Stimulated activated CD4-positive, alpha-beta T cell treated with anti-CD3 and anti-CD28 coated beads, Interleukin-1b, Interleukin-23, amount 100 ng/mL, for 1 hour (primary cell): ENCODE measurements at places on chromosomes 4 and X.

- no peak for DNase-seq
Observed at GRCh38 chrX:25016361-25016671, 551 bp upstream of the ARX start.

DNA sequence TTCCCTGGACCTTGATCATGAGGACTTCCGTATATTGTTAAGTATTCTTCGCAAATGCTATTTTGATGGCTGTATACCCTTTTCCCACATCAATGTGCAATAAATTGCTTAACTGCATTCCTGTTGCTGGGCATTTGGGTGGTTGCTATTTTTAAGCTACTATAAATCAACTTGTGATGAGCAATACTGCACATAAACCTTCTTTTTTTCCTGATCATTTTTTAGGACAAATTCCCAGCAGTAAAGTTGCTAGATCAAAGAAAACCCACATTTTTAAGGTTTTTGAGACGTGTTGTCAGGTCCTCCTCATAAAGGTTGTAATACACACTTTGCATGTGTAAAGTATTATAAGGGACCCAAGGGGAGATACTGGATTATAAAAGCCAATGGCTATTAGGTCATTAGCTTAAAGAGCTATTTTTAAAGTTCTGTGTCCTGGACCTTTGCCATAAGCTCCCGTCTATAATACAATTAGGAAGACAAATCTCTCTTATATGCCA is 35.6 kb downstream of the LIMCH1 start:
- DNase-seq = no peak

DNA sequence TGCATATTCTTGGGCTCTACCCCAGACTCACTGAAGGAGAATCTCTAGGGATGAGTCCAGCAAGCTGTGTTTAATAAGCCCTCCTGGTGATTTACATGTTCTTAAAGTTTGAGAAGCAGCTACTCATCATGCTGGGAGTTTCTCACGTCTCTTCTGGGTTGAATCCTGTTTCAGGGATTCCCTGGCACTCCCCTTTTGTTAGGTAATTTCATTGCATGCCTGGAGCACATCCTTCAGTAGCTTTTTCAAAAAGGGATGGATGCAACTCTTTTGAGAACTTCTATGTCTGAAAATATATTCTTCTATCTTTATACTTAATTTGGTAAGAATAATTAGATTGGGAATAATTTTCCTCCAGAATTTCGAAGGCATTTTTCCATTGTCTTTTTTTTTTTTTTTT is 4.4 kb downstream of the EVC start:
- DNase-seq = no peak

DNA sequence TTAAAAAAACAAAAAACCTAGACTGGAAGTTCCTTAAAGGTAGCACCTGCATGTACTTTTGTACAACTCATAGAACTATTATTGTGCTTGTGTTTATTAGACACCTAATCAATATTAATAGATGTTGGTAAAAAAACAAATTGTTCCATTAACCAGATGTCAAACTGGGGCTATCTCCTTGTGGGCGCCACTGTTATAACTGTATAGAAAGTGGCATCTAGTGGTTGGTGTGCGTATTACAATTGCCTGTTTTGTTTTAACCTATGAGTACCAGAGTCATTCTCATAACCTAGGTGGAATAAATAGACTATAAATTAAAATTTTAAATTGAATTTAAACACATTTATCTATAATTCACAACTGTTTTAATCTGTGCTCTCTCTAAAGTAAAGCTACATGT is 97.4 kb downstream of the COL4A5 start:
- no peak for DNase-seq

DNA sequence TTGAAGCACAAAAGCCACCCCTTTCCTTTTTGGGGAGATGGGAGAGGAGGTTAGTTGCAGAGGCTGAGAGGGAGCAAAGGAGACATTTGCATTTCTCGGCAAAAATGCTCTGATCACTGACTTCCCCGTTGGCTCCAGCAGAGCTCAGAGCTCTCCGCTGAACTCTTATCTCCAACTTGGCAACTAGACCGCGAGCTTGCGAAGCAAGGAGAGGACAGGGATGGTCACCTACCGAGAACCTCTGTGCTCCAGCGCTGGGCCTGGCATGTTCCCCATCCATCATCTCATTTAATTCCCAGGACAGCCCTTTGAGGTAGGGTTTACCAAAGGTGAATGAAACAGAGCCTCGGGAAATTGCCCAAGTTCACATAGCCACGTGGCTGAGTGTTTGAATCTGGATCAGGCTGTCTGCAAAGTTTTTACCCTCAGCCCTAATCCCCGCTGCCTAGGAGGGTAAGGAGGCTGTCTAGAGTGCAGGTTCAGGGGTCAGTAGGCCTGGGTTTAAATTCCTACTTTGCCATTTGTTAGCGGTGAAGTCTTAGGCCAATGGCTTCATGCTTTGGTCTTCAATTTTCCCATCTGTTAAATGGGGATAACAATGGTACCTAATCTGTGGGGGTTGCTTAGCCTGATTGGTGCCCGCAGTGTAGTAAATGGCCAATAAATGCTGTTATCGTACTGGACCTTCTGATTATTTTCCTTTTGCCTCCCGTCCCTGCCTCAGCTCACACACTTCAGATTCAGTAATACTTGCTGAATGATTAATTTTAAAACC is 3.8 kb upstream of the CITED1 start:
- DNase-seq = no peak
